GM12892 (cell line): ENCODE measurements at places on chromosomes 6 and 20.

DNA sequence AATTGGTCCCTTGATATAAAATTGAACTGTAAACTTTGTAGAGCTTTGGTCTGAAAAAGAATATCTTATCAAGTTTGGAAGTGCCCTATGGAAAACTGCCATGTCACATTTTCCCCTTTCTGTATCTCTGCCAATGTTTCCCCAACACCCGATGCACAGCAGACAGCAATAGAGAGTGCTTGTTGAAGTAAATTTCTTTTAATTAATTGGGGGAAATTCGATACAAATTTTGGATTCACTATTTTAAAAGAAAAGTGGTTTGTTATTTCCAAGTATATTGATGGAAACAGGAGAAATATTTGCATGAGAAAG, 208.1 kb downstream of the OGFRL1 start:
- no peak for DNase-seq

- no peak for DNase-seq
Measured at GRCh38 chr6:44043479-44044153, 83.6 kb downstream of the MRPL14 start.

DNA sequence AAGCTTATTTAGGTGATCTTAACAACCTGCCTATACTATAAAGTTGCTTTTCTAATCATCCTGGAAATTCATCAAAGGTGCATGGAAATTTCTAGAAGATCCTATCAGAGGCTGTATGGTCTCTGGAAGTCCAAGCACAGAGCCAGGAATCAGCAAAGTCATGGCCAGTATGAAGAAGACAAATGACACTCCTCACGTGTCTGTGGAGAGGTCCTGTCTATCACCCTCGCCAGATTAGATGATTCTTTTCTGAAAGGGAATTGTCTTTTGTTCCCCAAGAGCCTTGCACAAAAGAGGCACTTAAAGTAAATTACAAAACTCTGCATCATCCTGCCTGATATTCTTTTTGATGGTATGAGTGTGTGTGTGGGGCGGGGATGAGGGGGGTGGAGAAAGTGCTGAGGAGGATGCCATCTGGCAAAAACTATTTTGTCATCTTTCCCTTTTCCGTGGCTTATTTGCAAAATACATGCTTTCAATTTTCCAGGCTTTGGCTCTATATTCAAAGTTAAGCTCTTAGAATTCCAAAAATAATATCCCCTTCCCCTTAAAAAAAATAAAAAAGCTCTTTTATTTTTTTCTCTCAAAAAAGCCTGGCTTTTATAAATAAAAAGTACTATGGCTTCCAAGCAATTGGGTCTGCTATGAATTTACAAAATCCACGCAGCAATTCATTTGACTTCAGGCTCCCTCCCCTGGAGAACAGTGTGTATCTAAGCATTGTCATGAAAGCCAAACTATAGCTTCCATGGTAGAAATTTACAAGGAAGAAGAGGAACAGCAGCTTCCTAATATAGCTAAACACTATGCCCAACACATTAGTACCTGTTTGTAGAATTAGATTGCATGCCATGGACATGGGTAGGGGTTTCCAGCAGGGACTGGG, 185.2 kb upstream of the ARG1 start:
- no peak for DNase-seq

DNA sequence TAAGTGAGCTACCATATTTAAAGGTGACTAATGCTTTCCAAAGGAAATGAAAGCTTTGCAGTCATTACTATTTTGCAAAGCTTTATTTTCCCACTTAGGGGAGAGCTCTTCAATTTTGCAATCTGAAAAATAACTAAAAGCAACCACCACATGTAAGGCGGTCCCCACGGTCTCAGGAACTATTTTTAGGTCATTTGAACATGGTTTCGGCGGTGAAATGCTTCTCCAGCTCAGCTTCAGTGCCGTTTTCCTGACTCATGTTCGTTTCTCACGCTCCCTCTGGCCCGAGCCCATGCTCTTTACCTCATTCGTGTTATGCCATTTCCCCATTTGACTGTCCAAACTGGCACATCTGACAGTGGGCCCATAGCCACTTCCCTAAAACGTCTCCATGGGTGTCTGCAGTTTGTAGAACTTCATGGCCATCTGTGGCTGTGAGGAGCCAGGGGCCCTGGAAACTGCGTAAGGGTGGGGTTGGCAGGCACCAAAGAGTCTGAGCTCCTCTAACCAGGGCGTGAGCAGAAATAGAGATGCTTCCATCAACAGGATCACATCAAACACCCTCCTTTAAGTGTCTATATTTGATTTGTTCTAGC, 46.5 kb downstream of the ADTRP start:
- DNase-seq: peak; percentile 42

- no peak for DNase-seq
Measured at GRCh38 chr6:15952231-15953151, 176.4 kb upstream of the MYLIP start.

DNA sequence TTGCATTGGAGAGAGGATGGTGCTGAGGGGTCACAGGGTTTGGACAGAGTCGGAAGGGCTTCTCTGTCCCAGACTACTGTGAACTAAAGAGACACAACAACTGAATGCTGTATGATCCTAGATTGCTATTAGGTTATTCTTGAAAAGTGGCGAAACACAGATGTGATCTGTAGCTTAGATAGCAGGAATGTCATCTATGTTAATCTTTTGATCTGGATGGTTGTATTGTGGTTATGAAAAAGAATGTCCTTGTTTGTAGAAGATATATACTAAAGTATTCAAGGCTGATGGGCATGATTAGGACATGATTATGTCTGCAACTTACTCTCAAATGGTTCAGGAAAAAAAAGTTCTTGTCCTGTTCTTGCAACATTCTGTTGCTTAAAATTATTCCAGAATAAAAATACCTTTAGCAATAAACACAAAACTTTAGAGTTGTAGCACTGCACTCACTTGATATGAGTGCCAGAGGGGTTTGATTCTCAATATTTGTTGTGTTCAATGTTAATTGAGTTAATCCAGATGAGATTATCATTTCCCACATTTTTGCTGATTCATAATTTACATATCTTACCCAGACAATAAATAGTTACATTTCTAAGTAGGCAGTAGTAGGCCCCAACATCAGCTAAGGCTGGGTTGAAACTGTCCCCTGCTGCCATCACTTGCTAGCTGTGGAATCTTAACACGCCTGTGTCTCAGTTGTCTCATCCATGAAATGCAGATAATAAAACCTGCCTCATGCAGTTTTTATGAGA, 645.2 kb downstream of the KIF16B start:
- no peak for DNase-seq

DNA sequence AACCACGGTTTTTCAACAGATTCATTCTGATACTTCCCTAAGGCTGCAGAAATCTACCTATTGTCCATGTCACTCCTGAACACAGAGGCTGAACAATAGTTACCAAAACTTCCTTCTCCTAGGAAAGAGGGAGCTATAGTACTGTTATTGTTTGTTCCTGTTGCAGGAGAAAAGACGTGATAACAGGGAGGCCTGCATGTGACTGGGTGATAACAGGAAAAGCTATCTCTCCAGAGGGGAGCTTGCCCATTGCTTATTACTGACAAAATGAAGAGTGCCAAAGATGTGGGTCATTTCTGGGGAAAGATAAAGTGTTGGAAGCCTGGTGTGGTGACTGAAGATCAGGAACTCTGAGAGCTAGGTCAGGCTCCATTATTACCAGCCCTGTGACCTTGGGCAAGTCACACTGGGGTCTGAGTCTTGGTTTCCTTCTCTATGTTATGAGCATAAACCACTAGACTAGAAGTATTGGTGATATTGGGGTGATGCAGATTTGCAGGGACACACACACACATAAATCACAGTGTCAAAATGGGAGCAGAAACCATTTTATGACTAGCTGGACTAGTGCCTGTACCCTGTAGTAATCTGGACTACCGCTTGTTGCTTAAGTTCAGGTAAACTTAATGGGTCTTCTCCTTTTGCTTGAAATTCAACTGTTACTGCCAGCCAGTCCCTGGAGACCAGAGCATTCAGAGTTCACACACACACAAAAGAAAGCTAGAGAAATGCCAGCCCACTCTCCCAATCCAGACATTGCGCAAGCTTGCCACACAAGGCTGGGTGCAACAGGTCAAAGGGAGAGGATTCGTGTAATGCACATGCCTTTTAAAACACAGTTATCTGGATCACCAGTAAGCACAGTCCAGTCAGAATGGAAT, 136.0 kb upstream of the CNR1 start:
- no peak for DNase-seq

GRCh38 chr6:85431271-85431670, 18.6 kb upstream of the NT5E start:
- DNase-seq: no peak

DNA sequence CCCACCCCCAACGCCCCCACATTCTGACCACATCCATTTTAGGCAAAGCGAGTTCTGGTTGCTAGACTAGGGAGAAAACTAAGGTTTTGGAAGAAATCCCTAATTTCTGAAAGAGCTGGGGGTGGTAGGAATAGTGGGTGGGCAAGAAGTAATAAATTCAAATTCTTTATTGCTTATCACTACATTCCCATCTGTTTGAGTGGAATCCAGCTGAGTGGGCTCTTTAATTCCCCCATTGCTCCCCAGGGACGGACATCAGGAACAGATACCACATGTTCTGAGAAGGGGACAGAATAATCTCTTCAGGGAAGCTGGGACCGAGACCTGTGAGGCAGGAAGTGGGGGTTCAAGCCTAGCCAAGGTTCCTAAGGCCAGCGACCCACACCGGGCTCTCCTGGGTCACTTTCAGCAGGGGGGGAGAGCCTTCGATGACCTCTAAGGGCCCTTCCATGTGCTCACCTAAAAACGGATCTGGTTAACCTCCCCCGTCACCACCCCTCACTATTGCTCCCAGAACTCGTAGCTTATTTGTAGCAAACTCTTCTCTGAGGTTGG, 42.3 kb upstream of the MRPS10 start:
- no peak for DNase-seq

- no peak for DNase-seq
Measured at GRCh38 chr20:16626849-16627248, 53.6 kb upstream of the KIF16B start.

DNA sequence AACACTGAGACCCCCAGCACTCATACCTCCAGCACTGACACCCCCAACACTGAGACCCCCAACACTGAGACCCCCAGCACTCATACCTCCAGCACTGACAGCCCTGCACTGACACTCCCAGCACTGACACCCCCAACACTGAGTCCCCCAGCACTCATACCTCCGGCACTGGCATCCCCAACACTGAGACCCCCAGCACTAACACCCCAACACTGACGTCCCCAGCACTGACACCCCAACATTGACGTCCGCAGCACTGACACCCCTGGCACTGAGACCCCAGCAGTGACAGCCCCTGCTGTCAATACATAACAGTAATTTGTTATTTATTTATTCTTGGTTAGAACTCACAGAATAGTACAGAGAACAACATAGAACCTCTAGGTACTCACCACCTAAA, 58.0 kb downstream of the ERMARD start:
- DNase-seq: no peak

DNA sequence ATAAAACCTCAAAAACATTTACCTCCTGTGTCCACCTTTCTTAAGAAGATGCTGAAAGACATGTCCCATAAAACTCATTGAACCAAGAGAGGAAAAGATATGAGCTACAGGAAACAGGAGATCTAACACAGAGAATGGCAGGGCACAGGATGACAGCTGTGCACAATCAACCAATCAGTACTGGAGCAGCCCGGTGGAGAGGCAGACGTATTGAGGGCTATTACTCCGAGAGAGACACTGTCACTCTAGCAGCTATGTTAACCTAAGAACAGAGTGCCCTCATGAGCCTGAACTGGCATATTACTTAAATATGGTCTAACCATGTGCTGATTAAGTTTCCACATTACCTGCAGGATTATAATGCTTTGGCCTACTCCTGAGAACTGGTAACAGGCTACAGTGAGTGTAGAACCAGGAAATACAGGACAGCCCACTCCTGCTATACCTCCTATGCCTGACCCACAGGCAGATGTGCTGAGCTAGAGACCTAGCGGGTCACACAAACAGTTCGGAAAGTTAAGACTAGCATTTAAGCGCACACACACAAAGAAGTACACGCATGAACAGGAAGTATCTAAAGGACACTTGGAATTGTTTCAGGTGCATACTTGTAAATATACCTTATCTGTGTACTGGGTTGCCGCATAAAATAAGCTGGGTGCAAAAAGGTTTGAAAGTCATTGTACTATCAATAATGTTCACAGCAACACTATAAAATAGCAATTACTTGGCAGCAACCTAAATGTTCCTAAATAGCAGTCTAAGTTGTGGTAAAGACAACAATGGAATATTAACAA, 199.3 kb upstream of the SHLD1 start:
- no peak for DNase-seq

- no peak for DNase-seq
Measured at GRCh38 chr6:13986700-13987399, 62.1 kb downstream of the RNF182 start.

DNA sequence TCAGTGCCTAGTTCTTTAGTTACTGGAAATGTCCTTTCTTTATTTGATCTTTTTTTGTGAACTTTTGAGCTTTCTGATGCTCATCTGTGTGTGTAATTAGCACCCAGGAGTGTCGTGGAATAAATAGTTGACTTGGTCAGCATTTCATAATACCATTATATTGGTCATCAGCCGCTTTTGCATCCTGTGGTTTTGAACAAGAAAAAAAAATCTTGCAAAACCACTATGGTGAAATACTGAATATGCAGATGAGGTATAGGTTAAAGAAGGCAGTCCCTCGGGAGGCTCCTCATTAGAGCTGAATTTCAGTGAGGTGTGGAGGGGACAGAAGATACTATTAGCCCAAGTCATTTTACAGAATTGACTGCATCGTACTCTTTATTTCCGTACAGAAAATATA, 90.1 kb downstream of the FOXO3 start:
- DNase-seq: no peak

GRCh38 chr6:153103319-153103655, 27.8 kb downstream of the RGS17 start:
- no peak for DNase-seq

GRCh38 chr6:168711666-168712300, 270.8 kb downstream of the SMOC2 start:
- DNase-seq: no peak

DNA sequence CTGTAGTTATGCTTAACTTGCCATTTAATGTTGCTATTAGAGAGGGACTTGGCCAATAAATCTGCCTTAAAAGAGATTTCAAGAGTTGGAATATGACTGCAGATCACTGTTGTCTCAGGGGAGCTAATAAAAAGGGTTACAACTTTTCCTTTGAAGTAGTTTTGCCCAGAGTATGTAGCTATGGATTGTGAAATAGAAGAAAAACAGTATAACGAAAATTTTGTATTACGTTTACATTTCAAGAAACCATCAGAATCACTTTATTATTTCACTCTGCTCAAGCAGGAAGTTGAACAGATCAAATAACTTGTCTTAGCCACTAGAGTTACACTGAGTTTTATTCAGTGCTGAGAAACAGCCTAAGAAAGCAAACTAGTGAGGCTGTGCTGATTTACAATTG, 3.0 kb upstream of the ZSCAN26 start:
- no peak for DNase-seq

DNA sequence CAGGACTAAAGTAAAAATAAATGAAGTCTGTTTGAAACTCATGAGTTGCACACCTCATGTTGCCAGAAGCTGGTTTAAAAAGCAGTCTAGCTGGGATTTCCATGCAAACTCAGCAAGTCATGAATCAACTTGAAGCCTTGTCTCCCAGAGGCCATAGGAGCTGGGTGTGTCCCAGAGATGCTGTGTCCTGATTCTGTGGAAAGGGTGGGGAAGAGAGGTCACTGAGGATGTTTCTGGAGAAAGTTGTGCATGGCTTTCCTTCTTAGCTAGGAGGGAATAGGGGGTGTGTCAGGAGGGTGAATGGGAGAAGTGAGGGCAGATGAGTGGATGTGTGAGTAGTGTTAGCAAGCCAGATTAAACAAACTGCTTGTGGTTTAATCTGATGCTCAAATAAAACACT, 111.3 kb downstream of the ADAT2 start:
- no peak for DNase-seq

GRCh38 chr6:22302838-22303237, 6.0 kb upstream of the PRL start:
- DNase-seq: no peak
